ENCODE measurements at places on chromosomes 12 and 14.
A peak's percentile ranks its signal among the peaks of the same experiment; 100 is the strongest.

DNA sequence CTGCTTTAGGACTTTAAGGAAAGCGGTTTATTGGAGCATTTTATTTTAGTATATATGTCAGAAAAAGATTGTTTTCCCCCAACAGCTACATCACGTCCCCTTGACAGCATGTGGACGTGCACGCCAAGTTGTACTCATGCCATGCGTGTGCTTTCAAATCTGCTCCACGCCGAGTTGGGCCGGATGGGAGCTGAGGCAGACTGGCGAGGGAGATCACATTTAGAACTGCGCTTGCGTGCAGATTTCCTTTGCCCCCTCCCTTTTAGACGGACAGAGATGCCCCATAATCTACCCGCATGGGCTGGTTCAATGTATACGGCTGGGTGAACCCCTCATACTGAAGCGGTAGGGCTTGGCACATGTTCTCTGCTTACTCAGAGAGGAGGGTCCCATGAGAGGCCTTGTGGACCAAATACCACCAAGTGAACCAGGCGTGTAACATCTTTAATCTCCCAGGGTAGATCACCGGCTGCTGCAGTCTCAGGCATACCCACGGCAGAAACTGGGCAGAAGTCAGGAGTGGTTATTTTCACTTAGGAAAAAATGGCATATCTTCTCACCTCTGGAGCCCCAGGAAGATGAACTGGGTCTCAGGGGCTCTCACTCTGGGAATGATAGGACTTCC is 92.1 kb downstream of the ESR2 start:
- no peak for DNase-seq

GRCh38 chr14:28603606-28604005 is 163.0 kb upstream of the FOXG1 start:
- DNase-seq: no peak

DNA sequence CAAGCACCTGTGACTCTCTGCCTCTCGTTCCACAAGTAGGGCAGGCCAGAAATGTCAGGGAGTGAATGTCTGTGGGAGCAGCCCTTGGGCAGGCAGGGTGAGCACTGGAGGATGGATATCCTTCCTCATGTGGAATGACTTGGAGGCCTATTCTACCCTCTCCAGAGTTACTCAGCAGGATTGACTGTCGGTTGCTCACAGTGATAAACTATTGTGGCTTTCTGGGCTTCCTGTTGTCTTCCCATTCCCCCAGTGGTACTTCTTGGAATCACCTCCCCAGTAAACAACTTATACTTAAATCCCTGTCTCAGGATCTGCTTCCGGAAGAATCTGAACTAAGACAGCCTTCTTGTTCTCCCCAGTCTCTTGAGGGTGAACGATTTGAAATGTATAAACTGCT is 79.6 kb upstream of the MANSC4 start:
- no peak for DNase-seq

DNA sequence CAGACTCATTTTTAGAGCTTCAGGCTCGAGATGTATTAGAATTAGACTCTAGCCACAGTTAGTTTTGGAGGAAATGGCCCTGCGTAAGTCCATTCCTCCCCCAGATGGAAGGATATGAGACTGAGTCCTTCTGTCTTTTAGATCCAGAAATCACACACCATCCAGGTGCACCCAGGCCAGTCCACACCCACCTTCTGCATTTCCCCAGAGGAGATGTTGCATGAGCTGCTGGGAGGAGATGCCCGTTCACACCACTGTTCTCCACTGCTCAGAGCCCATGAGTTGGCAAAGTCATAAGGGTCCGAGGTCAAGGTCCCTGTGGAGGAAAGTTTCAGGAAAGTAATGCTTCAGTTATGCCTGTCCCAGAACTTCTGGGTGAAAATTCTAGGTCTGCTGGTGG is 29.2 kb downstream of the VWF start:
- no peak for DNase-seq

GRCh38 chr12:122079033-122079531 is 526 bp downstream of the MLXIP start:
- DNase-seq: no peak

DNA sequence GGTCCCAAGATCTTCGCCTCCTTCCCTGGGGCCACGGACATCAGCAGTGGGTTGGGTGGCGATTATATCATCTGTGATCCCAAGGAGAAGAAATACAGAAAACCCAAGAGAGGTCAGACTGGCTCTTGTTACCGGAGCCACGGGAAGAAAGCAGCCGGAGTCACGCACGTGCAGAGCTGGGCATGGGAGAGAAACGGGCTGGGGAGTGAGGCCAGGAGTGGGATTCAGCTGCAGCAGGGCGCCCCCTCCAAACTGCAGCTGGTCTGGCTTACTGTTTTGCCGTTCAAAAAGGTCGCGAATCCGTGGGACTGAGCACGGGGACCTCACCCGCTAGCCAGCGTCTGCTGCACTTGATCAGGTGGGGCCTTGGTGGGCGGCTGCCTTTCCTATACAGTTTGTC is 206.6 kb upstream of the PRMT8 start:
- no peak for DNase-seq

DNA sequence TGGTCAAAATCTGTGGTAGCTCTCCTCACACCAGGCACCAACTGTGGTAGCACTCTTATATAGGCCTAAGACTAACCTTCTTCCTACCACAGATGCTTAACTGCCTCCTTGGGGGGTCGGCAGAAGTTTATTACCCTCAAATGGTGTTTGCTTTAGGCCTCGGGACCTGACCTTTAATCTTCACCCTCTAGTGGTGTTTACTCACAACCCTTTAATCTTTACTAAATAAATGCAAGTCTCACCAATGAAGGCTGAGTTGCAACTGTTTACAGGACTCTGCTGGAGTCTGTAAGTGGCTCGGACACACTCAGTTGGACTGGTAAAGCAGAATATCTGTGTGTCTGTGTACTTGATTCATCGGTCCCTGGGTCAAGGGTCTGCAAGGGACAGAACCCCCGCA is 29.4 kb downstream of the CCER1 start:
- no peak for DNase-seq

DNA sequence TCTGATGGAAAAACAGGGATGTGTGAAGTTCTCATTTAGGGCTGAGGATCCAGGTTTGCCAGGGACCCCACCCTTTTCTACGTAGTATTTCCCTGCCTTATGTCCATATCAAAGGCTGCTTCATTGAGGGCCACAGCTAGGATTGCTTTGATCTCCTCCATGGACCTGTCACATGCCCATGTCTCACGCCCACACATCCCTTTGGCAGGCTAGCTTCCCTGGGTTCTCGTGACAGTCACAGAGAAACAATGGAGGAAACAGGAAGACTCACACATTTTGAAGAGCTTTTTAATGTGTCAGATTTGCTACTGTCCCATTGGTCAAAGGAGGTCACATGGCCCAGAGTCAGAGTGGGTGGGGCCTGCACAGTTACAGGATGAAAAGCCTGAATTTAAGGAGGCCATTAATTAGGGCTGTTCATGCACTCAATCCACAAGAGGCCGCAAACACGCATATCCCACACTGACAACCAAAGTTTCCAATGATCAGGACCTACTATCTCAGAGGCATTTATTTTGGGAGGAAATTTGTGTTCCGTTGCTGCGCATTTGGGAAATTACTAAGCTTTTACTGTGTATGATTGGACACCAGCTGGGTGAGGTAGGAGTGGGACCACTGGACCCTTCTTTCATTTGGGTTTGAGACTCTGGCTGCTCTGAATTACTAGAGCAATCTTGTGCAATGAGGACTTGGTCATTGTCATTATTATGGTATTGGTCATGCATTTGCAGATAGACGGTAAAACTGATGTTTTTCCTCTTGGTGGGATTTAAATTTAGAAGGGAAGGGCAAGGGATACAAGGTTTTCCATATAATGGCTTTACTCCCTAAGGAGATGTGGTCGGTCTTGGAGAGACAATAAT is 266.2 kb downstream of the KTN1 start:
- peak; percentile 64 for DNase-seq

GRCh38 chr12:24595652-24596235 is 353.2 kb downstream of the BCAT1 start:
- DNase-seq: no peak

DNA sequence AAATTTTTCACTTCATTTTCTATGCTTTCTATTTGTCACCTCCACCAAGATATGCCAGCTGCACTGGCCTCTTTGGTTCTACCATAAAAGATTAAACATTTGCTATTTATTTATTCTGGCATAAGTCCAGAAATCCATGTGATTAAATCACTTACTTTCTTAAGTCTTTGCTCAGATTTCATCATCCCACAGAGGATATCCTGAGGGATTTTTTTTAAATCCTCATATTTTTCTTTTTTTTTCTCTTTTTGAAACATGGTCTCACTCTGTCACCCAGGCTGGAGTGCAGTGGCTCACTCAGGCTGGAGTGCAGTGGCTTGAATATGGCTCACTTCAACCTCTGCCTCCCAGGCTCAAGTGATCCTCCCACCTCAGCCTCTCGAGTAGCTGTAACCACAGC is 645.4 kb upstream of the ATXN7L3B start:
- DNase-seq: peak; percentile 38

DNA sequence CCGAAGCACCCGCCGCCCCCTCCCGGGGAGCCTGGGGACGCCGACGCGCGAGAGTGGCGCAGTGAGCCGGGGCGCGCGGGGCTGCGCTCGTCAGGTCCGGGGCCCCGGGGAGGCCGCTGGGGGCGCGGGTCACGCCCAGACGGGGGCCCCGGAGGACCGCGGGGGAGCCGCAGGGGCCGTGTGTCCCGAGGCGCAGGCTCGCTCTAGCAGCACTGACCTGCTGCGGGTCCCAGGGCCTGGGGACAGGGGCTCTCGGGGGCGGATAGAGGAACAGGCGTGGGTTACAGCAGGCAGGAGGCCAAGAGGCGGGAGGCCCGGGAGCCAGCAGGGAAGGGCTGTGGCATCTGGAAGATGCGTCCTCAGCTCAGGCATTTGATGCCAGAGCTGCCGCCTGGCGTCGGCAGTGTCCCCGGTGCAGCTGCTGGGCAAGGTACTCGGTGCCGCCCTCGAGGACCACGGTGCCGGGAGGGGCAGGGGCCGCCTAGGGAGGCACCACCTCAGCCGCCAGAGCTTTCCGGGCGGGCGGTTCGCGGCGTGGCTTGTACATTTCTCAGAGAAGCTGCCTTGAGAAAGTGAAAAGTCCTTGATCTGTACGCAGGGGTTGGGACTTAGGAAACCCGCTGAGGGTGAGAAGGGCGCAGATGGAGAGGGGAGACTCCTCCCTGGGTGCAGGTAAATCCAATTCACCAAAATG is 1.2 kb downstream of the WNT5B start:
- peak; percentile 63 for DNase-seq

DNA sequence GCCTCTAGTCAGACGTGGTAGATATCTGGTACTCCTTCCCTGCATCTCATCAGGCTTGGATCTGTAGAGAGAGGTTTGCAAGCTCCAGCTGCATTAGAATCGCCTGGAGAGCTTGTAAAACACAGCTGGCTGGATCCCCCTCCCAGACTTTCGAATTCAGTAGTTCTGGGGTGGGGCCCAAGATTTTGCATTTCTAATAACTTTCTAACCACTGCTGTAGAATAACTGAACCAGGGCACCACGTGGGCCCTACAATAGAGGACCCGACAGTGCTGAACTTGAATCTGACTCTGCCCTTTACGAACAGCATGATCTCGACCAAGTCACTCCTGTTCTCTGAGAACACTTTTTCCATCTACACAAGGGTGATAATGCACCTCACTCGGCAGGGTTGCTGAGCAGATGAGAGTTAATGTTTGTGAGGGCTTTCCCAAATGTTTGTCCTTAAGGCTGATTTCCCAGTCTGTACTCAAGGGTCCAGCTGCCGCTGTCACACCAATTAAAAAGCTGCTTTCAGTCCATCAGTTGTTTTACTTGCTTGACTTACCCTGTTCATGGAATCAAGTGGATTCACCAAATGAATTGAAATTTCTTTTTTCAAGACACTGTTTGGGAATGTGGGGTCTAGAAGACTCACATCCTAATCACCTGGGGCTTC is 86.6 kb upstream of the SLC24A4 start:
- DNase-seq: no peak

GRCh38 chr12:47819138-47819895 is 386 bp downstream of the HDAC7 start:
- DNase-seq: no peak

GRCh38 chr12:52969828-52970569 is 21.1 kb downstream of the KRT18 start:
- no peak for DNase-seq

GRCh38 chr12:15996254-15996653 is 85.1 kb downstream of the DERA start:
- peak; percentile 76 for DNase-seq

DNA sequence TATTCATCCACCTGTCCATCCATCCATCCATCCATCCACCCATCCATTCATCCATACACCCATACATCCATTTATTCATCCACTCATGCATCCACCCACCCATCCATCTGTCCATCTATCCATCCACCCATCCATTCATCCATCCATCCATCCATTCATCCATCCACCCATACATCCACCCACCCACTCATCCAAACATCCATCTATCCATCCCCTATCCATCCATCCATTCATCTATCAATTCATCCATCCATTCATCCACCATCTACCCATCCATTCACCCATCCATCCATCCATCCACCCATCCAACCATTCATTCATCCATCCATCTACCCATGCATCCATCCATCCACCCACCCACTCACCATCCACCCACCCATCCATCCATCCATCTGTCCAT is 142.6 kb upstream of the SFSWAP start:
- DNase-seq: no peak

GRCh38 chr14:33897878-33898535 is 52.9 kb downstream of the EGLN3 start:
- DNase-seq: no peak

- DNase-seq: no peak
Observed at GRCh38 chr12:14681190-14681589, 15.2 kb downstream of the GUCY2C start.

DNA sequence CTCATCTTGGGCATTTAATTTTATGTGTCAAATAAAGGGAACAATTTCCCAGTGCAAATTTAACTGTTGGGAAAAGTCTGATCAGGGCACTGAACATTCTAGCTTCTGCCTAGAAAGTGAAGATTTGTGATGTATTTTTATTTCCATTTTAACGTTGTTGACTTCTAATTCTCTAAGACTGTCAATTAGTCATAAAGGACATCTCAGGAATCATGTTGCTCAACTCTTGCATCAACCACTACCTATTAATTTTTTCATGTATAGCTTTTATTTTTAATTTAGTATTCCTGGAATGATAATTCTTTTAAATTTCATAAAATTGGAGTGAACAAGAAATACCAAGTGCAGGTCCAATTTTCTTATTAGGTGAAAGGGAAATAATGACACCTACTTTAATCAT is 87.9 kb upstream of the METAP2 start:
- no peak for DNase-seq

Data from fibroblast of skin of back (primary cell).